Thyroid gland (tissue), 4 donors: ENCODE measurements at places on chromosomes 11 and 22.

DNA sequence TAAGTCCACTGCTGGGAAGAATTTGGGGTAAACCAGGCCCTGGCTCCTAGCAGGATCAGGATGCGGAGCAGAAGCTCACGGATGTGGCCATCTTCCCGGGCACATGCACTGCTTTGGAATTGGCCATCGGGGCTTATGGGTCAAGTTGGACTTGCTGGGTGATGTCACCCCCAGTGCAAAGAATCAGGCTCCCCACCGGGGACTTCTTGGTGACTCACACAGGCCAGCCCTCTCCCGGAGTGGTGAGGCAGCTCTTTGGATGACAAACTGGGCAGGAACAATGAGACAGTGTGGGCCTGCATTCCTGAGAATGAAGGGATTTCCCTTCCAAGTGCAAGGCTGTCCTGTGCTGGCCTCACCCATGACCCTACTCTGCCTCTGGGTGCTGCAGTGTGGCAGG lies 128.8 kb upstream of the ANO1 start:
- DNase-seq, result no peak

- DNase-seq, result no peak
These were observed 728.1 kb downstream of the BRD1 start for GRCh38 chr22:49099496-49100124.

- DNase-seq, result peak; percentile 47
These were observed 1.4 kb upstream of the MAPK11 start for GRCh38 chr22:50271519-50271970.

GRCh38 chr11:93655581-93656255 lies 5.8 kb upstream of the CEP295 start:
- DNase-seq, result no peak

DNA sequence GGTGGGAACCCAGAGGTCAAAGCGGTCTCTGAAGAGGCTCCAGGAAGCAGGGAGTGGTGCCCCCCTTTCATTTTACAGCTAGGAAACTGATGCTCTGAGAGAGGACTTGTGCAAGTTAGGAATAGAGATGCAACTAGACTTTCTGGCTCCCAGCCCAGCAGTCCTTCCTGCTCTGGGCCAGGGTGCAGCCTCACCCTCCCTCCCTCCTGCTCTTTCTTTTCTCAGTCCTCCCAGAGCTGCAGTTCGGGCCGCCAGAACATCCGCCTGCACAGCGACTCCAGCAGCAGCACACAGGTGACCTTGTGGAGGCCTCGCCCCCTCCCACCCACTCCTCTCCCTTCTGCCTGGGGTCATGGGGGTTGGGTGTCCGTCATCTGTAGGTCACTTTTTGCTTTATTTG lies 51.5 kb downstream of the LHFPL7 start:
- peak; percentile 93 for DNase-seq

DNA sequence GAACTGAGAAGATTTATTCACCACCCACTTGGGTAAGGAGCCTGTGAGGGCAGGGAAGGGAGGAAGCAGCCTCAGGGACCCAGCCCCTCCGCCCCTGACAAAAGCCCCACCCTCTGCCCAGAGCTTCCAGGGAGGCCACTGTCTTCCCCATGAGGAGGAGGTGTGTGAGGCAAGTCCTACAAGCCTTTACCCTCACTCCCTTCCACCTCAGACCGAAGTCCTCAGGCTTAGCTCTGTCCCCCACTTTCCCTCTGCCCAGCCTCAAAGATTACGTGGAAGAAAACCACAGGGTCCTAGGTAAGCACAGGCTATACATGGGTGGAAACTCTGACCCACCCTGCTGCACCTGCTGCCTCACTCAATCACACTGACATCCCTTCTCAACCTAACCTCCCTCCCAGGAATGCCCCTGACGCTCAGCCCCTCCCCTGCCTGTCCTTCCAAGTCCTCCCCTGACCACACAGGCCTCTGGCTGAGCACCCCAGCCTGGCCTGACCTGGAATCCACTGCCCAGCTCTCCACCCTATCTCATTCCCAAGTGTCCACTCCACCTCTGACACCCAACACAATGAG lies 3.6 kb upstream of the ARAP1 start:
- DNase-seq, result no peak

DNA sequence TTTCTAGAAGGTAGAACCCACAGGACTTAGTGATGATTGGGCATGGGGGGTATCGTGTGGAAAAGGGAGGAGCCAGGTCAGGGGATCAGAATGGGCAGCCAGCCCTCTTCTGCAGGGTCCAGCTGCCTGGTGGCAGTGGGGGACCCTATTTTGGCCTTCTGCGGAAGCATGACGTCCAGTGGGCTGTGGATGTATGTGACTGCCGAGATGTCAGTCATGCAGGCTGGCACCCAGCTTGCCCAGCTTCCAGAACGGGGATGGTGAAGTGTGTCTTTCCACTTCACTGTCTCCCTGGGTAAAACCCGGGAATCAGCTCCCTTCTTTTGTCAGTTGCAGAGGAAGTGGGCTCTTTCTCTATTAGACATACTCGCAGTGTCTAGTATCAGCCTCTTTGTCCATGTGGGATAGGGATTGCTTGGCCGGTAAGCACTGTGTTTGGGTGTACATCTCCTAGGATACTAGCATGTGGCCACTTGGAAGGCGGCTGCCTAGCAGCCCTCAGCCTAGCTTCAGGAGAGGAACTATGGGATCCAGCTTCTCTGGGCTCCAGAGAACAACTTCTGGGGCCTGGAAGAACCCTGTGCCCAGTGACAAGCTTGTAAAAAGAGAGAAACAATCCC lies 51.4 kb downstream of the GRIK4 start:
- peak; percentile 13 for DNase-seq

DNA sequence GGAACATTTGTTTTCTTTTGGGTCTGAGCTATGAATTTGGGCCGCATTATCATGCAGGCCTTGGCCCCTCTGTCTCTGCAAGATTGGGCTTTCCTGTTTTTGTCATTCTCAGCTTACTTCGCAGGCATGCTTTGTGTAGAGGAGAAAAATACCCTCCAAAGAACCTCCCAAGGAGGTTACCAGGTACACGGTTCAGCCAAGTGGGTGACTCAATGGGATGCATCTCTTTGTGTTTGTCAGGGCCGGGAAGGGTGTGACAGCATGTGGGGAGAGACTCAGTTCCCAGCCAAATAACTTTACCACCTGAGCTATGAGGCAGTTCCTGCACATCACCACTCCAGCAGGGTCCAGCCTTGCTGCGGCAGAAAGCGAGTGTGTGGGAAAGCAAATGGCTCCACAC lies 47.8 kb upstream of the CLDN5 start:
- DNase-seq, result no peak

DNA sequence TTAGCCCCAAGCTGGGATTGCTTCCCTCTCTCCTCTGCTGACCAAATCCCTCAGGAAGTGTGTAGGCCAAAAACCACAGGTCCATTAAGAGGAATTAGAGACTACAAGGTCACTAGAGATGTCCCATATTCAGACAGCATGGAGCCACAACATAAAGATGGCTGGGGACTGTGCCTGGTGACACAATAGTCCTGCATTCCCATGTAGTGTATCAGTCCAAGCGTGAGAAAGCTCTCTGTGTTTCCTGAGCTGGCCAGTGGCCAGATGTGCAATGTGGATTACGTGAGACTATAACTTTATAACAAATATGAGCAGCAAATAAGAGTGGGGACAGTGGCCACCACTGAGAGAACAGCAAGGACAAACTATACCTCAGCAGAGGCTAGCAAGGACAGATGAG lies 7.6 kb upstream of the MS4A10 start:
- no peak for DNase-seq

- DNase-seq, result no peak
These were observed 57.0 kb upstream of the FAT3 start for GRCh38 chr11:92167571-92167970.

- DNase-seq, result peak; percentile 58
These were observed 14.7 kb downstream of the SSH3 start for GRCh38 chr11:67317888-67318555.

DNA sequence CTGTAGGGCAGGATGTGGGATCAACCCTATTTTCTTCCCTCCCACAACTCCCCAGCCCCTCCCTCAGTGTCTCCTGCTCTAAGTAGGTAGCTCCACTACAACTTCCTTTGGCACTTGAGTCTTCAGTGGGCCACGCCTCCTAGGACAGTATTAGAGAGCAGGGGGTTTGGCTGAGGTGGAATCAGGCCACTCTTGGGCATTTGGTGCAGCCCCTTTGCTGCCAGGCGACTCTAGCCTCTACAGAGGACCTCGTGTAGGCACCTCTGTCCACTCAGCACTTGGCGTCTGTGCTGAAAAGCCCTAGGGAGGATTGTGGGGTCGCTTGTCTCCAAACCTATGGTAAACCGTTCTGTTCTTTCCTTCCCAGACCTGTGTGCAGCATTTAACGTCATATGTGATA lies 2.7 kb downstream of the FADD start:
- DNase-seq, result no peak

GRCh38 chr11:2248762-2249161 lies 21.6 kb downstream of the ASCL2 start:
- DNase-seq, result no peak

DNA sequence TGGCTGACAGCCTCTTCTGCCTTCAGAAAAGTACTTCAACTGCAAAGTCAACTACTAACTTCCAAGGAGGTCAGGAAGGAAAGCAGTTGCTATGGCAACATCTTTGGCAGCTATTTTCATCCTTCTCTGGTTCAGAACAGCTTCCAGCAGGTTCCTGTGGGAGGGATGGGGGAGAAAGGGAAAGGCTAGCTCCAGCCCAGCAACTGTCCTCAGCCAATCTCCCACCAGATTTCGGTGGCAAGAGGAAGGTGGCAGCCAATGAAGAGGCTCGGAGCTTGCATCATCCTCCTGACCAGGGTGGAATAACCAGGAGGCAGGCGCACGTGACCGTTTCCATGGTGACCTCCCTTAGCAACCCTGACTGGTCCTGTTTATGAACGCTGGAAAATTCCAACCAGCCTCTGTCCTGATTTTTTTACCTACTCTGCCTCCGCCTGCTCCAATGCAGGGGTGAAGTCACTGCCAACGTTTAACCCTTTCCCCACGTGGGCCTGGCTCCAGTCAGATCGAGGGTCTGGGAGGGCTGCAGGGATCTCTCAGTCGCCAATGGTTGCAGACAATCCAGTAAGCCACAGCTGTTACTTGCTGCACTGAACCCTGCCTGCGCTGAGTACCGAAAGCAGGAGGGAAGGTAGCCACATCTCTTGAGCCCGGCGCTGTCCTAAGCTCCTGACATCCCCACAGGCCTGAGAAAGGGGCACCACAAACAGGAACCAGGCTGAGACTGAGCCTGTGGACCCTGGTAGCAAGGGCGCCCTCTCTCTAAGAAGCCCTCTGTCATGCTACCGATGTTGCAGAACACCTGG lies 11.2 kb upstream of the MALAT1 start:
- peak; percentile 100 for DNase-seq

DNA sequence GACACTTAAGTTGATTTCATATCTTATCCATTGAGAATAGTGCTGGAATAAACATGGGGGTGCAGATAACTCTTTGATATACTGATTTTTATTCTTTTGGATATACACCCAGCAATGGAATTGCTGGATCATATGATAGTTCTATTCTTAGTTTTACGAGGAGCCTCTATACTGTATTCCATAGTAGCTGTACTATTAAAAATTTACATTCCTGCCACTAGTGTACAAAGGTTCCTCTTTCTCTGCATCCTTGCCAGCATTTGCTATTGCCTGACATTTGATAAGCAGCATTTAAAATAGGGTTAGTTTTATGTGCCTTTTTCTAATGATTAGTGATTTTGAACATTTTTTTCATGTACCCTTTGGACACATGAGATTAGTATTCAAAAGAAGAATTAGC lies 554.2 kb downstream of the JRKL start:
- DNase-seq, result no peak

GRCh38 chr11:19652623-19653375 lies 59.8 kb upstream of the NAV2 start:
- DNase-seq, result no peak

GRCh38 chr11:68973219-68973618 lies 7.6 kb downstream of the MRGPRD start:
- no peak for DNase-seq

DNA sequence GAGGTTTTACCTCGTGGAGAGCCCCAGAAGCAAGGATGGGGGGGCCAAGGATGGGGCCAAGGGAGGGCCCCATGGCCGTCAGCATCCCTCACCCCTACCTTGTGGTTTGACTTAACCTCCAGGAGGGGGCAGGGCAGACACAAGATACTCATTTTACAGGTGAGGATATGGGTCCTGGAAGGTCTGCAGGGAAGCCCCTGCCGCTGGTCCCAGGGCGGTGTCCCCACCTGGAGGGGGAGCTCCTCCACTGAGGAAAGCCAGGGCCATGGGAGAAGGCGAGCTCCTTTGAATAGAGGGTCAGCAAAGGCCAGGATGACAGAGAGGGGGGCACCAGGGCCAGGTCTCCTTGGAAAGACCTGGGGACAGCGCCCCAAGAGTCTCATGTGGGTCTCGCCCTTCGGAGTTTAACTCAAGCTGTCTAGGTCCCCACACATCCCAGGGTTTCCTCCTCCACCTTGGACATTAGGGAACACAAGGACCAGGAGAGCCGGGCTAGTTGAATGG lies 5.9 kb upstream of the ADORA2A start:
- no peak for DNase-seq

GRCh38 chr11:83061883-83062282 lies 9.8 kb downstream of the RAB30 start:
- no peak for DNase-seq

DNA sequence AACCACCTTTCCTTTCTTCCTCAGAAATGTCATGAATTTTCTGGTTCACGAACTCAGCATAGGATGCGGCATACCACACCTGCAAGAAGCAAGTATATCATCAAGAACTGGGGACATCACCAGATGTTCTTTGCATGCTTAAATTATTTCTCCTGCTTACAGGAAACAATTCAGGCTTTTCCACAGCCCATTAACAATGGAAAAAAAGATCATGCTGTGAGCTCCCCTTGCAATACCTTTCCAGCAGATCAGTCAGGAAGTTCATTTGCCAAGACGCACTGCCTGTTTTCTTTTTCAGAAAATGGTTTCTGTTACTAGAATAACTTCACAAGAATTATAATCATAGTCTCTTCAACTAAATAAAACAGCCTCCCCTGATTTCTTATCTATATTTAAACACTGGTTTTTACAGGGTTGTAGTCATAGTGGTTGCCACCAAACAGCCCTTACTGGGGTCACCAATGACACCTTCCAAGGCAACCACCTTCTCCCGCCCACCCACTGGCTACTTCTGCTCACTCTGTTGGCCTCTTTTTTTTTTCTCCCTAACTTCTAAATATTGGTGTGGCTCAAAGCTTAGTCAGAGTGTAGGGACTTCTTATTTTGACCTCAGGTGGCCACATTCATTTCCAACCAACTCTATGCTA lies 42.3 kb upstream of the NFRKB start:
- no peak for DNase-seq
